ENCODE measurements at places on chromosomes 1 and 21.

DNA sequence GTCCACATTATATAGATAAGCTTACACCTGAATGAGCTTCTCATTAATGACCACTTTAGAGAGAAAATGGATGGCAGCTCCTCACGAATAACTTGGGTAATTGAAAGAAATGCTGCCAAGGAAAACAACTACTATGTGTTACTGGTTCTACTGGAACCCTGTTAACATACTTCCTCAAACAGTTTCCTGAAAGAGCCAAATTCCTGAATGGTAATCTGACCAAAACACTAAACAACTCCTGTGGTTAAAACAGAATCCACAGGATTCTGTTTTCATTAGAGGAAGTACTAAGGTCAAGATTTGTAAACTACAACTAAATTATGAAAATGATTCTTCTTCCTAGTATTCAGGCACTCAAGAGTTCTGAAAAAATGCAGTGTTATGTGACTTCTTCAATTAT lies 107.2 kb downstream of the DNM3 start:
- H3K4me1 ChIP-seq = no peaks in the 10 kb centered on the region
- DNase-seq = no peak

DNA sequence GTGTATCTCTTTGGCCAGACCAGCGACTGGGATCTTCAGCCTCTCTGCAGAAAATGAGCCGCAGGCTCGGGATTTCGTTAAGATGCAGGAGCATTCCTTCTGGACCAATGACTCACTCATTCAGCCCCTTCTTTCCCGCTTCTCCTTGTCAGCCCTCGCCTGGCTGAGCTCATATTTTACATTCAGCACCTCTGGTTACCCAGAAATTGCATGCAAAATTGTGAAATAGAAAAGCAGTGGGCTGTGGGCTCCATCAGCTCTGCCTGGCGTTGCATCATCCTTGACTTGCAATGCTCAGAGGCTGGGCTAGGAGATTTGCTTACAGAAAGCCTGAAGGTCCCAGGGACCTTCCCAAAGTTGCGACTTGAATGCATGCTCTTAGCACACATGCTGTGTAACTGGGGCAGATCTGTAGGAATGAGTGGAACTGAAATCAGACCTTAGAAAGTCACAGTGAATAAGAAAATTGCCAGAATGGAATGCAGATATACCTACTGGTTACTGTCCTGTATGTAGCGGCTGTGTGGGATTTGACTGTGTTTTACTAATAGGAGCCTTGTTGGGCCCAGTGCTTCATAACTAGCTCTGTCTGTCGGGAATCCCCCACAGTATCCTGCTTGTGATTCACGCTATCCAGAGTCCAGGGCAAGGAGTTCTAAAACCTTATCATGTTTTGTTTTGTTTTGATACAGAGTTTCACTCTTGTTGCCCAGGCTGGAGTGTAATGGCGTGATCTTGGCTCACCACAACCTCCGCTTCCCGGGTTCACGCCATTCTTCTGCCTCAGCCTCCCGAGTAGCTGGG lies 444.8 kb downstream of the KIF26B start:
- no peak for DNase-seq
- H3K27me3 ChIP-seq = no peaks in the 10 kb centered on the region
- no peaks in the 10 kb centered on the region for H3K4me1 ChIP-seq
- no peak overlapping the region for H3K4me3 ChIP-seq
- H3K27ac ChIP-seq = no peak overlapping the region

DNA sequence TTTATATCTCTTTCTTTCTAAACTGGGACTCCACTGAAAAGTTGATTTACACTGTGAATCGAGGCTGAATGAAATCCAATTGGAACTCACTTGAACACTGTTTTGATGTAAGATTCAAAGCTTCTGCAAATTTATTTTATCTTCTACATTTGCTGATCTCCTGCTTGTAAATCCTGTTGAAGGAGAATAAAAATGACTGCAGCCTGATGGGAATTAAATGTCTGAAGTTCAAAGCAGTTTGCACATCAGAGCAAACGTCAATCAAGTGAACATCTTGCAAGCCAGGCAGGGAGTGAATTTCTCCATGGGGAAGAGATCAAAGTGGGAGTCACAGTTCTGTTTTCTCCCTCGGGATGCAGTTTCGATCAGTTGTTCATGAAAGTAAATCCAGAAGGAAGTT lies 127.2 kb downstream of the CACHD1 start:
- H3K36me3 ChIP-seq = no peaks in the 10 kb centered on the region
- no peak overlapping the region for H3K4me3 ChIP-seq
- no peaks in the 10 kb centered on the region for H3K4me1 ChIP-seq
- no peak for DNase-seq
- no peaks in the 10 kb centered on the region for H3K27me3 ChIP-seq

GRCh38 chr21:31103163-31103562 lies 64.9 kb upstream of the KRTAP19-8 start:
- no peaks in the 10 kb centered on the region for H3K36me3 ChIP-seq
- H3K27ac ChIP-seq = no peak overlapping the region
- H3K4me1 ChIP-seq = peaks cover 9% of the 10 kb centered on the region
- DNase-seq = no peak
- H3K4me3 ChIP-seq = no peak overlapping the region

All from natural killer cell (primary cell).